Chondrocyte (in vitro differentiated cells): ENCODE measurements at places on chromosomes 4 and X.

GRCh38 chr4:15749001-15749400 is 29.1 kb upstream of the CD38 start:
- no peak for DNase-seq

DNA sequence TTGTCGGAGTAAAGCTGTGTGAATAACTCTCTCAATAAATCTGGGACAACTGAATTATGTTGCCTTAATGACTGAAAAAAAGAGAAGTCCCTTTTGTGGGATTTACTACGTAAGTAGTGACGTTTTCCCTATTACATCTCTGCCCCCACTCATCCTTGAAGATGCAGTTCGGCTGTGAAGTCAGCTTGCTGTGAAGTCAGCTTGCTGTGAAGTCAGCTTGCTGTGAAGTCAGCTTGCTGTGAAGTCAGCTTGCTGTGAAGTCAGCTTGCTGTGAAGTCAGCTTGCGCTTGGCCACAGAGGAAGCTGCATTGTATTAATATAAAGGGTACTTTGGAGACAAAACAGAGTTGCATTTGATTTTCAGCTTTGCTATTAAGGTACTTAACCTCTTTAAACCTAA is 8.0 kb upstream of the VAMP7 start:
- DNase-seq, result no peak

GRCh38 chr4:78566834-78567499 is 15.4 kb downstream of the ANXA3 start:
- no peak for DNase-seq

GRCh38 chrX:19578956-19579355 is 63.6 kb upstream of the MAP3K15 start:
- no peak for DNase-seq

DNA sequence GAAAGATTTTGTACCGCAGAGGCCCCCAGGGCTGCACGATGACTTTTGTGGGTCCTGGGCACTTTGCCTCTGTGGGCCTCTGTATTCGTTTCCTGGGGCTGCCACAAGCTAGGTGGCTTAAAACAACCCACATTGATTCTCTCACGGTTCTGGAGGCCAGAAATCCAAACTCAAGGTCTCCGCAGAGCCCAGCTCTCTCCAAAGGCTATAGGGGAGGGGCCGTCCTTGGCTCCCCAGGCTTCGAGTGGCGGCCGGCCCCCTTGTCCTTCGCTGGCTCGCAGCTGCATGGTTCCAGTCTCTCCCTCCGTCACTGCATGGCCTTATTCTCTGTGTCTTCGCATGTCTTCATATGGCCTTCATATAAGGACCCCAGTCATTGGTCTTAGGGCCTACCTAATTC is 241.2 kb downstream of the EVC2 start:
- no peak for DNase-seq

DNA sequence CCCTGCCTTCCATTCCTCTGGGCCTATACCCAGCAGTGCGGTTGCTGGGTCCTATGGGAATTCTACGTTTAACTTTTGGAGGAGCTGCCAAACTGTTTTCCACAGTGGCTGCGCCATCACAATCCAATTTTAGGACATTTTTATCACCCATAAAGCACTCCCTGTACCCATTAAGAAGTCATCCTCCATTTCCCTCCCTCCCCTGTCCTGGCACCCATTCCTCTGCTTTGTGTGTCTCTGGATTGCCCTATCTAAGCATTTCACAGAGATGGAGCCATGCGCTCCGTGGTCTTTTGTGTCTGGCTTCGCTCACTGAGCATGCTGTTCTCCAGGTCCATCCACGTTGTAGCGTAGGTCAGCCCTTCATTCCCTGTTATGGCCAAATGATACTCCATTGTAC is 1.7 kb upstream of the OPN1LW start:
- DNase-seq, result no peak

DNA sequence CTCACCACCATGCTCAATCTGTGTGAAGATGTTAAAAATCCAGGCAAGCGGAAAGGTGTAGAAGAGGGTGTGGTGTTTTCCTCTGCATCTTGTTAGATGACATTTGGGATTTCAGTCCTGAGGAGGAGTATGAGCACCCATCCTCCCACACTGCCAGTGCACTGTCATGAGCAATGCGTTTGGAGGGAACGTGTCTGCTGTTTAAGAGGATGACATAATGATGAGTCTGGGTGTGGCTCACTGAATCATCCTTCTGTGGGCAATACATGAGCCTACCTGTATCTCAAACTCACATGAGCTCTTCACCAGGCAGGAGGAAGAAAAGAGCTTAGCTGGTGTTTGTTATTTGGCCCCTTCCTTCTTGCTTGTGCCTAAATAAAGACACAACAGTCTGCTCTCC is 67.9 kb upstream of the ARX start:
- DNase-seq, result no peak

DNA sequence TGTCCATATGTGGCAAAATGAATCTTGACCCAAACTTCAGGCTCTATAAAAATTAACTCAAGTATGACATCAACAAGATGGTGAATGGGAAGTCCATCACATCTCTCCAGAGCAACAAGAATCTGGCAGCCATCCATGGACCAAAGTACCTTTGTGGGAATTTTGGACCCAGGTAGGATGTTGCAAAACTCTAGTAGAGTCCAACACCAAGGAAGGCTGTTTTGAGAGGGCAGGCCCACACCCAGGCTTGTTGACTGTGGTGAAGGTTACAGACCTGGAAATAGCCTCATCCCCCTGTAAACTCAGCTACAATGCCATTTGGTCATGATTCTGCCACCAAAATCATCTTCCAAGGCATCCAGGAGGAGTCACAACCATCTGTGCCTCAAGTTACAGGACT is 12.9 kb downstream of the DGAT2L6 start:
- DNase-seq, result no peak

- DNase-seq, result no peak
Measured at GRCh38 chr4:61195101-61195500, 5.0 kb upstream of the ADGRL3 start.

- DNase-seq, result no peak
Measured at GRCh38 chr4:24179201-24179840, 289.5 kb upstream of the PPARGC1A start.

DNA sequence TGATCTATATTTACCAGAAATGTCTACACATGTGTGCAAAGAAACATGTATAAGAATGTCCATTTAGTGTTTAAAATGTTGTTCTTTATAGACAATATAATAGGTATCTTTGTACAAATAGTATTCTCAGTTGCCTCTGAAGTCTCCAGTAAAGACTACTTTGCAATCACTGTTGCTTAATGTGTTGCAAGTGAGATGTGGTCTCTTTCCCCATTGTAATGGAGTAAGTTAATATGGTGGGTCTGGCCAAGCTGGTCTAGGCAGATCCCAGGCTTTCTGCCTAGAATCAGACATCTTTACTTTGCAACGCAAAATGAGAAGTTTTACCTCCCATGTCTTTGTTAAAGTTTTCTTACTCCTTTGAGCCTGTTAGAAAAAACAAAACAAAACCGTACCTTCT is 144.8 kb downstream of the GABRA3 start:
- DNase-seq, result no peak

DNA sequence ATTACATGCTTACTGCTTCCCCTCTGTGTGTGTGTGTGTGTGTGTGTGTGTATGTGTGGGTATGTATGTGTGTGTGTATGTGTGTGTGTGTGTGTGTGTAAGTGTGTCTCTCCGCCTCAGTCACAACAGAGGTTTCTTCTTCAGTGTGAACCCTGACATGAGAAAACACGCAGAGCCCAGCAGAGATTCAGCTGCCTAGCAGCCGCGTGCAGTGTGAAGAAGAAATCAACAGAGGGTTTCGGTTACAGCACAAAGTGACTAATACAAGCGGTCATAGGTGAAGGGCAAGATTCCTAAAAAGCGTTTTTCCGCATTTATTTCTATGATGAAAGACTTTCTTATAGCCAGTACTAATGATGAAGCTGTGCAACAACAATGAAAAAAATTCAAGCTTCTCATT is 55.3 kb upstream of the ZFP42 start:
- DNase-seq, result no peak

DNA sequence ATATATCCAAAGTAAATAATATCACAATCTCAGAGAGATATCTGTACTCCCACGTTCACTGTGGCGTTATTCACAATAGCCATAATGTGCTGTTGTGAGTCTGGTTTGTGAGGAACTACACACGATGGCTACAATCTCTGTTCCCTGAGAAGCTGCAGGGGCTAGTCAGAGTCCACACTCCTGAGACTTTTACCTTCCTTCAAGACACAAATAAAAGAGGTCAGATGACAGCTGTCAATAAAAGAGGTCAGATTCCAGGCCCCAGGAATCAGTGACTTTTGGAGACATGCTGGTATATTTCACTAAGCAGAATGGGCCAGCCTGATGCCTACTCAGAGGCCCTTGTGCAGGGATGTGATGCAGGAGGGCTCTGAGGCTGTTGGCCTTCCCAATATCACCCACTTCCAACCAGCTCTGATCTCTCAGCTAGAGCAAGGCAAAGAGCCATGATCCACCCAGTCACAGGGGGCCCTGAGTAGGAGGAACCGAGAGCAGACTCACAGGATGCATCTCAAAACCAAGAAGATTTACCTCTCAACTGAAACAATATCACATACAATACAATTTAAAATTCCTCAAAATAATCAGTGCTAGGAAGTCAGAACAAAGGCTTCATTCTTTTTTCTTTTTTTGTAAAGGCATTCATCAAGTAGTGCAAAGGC is 13.8 kb downstream of the FRYL start:
- no peak for DNase-seq
